ENCODE measurements at places on chromosomes 5 and 9. TPM values are rescaled to one million over a fixed set of nuclear protein-coding genes. Genes with fewer than 3 reads are reported as not detected.

The CEMIP2 gene
- 66.2 TPM for total RNA-seq

- DNase-seq: no peak
Observed at GRCh38 chr9:9752722-9753121, 860.1 kb downstream of the PTPRD start.

DNA sequence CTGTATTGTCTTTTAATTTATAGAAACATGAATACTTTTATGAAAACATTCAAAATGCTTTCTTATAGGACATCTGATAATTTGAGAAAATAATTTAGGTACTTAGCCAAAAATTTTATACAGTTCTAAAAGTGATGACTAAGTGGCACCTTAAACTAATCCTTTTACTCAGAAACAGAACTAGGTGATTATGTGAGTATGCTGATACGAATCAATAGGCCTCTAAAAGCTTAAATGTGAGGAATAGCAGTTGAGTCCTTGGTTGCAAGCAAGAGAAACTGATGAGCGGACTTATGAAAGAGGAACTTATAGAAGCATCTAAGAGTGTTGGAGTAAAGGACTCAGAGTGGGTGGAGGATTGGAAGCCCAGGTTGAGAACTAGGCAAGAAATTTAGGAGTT lies 26.4 kb downstream of the ANXA1 start:
- no peak for DNase-seq

GRCh38 chr9:37668116-37668601 lies 17.4 kb downstream of the FRMPD1 start:
- no peak for DNase-seq

DNA sequence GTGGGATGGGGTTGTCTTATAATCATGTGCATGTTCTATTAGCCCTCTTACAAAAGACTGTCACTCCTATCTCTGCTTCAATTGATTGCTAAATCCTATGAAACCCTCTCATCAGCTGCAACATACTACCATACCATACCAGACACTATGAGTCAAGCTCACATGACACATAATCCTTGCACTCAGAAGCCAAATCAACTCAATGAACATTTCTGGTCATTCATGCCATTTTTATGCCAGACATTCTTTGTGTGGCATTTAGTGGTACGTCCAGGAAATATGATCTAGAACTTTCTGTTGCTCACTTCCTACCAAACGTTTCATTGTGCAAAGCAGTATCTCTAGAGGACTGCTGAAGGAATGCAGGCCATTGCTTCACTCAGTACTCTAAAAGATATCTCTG lies 159.2 kb upstream of the GNA14 start:
- no peak for DNase-seq
